ENCODE measurements at places on chromosomes 3 and 15. TPM values are rescaled to one million over a fixed set of nuclear protein-coding genes. Genes with fewer than 3 reads are reported as not detected.

GRCh38 chr3:37387462-37387861 lies 213.1 kb upstream of the LRRFIP2 start:
- no peak for DNase-seq

The ROBO2 gene
- total RNA-seq: 1.0 TPM

The CCDC39 gene
- total RNA-seq: not detected

- DNase-seq: no peak
Observed at GRCh38 chr3:7740458-7740857, 761.2 kb upstream of the LMCD1 start.
